Activated CD8-positive, alpha-beta memory T cell treated with anti-CD3 and anti-CD28 coated beads for 48 hours (primary cell): ENCODE measurements at places on chromosomes 6 and 20.

GRCh38 chr6:67854098-67854497, 781.0 kb upstream of the ADGRB3 start:
- DNase-seq = no peak

DNA sequence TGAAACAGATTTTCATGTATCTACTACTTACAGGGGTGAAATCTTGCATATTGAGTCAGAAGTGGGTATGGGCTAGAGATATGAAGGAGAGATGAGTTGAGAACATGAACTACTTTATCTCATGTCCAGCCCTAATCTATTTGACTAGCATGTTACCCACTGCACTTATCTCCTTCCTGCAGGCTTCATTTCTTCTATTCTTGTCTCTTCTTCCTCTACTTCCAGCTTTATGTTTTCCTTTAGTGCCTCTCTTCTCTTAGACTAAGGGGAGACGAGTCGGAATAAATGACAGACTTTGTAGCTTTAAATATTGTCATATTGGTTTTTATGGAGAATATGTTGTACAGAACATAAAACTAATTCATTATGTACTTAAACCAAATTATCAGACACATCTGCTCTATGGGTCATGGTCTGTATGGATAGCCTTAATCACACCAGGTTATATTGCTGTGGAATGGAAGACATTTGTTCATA, 5.3 kb downstream of the RAB32 start:
- no peak for DNase-seq

DNA sequence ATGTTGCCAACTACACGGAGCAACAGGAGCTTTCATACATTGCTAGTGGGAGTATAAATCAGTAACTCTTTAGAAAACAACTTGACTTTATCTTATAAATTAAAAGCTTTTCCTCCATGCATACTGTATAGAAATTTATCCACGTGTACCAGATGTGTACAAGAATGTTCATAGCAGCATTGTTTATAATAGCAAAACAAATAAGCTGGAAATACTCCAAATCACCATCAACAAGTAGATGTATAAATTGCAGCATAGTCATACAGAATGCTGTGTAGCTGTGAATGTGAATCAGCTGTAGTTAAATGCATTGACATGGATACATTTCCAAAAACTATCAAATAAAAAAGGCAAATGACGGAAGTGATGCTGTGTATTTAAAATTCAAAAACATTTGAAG, 6.0 kb downstream of the PSMF1 start:
- DNase-seq = no peak

GRCh38 chr20:56417911-56418310, 5.9 kb downstream of the CASS4 start:
- DNase-seq = no peak

DNA sequence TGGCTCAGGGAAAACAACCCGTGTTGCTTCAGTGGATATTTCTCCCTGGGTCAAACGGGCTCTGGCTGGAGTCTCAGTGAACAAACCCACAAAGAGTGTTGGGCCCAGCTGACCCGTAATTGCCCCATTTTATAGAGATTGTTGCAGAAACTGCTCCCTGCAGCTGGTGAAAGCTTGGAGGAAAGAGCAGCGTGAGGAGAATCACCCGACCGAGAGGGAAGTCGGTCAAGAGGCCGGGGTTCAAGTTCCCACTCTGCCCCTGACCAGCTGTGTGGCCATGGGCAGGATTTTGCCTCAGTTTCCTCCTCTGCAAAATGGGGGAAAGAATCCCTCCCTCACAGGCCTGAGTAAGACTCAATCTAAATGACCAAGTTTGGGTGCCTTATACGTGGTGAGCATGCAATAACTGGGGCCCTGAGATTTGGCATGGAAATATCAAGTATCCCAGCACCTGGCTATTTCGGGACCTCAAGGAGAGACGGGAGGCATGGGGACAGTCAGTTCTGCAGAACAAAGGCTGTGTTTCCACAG, 1.7 kb upstream of the TGM2 start:
- no peak for DNase-seq

GRCh38 chr20:37408302-37409193, 62.6 kb downstream of the SRC start:
- DNase-seq = no peak

GRCh38 chr6:16759181-16759645, 2.0 kb downstream of the ATXN1 start:
- no peak for DNase-seq

GRCh38 chr20:47016068-47016664, 121.5 kb downstream of the EYA2 start:
- DNase-seq = no peak

- no peak for DNase-seq
Measured at GRCh38 chr6:52718550-52718949, 44.7 kb downstream of the GSTA2 start.

DNA sequence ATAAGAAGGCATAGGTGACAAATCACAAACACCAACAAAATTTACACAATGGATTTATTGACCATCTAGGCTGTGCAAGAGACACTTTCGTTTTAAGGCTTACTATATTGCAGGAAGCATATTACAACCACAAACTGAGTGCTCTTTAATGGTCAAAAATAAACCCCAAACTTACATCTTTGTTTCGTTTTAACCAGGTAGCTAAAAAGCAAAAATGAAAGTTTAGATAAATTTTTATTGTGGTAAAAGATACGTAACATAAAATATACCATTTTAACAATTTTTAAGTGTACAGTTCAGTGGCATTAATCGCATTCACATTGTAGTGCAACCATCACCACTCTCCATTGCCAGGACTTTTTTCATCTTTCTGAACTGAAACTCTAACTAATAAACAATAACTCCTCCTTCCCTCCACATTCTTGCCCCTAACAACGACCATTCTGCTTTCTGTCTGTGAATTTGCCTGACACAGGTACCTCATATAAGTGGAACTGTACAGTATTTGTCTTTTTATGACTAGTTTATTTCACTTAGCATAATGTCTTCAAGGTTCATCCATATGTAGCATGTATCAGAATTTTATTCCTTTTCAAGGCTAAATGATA, 32.3 kb upstream of the DUSP22 start:
- no peak for DNase-seq

DNA sequence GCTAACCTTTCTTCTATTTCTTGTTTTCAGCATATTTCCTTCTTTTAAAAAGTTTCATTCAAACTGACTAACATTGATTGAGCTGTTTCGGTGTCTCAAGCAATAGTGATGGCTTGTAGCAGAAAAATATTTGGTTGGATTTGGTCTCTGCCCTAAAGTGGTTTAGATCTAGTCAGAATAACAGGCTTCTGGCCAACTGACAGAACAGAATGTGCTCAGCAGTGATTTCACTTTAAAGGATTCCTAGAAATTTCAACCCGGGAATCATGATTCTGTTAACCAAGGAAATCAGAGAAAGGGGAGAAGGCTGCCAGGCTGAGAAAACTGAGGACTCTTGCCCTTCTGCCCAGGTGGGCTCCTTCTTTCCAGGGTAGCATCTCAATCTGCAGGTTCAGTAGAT, 16.6 kb upstream of the GSTA1 start:
- DNase-seq = no peak

GRCh38 chr6:9025796-9026394, 590.5 kb upstream of the SLC35B3 start:
- no peak for DNase-seq

DNA sequence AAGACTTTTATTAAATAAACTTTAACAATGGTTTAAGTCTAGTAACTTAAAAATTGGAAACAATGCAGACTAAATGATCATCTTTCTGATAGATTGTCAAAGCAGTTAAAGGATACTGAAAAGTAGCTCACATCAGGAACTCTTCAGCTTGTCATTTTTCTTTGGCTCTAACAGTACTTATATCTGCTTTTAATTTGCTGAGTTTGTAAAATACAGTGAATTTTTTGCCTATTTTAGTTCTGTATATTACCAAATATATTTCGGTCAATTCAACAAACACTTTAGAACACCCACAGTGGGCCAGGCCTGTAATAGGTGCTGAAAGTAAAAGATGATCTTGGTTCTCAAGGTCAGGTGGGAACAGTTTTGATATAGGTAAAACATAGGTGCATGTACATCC, 22.3 kb downstream of the MKKS start:
- no peak for DNase-seq

DNA sequence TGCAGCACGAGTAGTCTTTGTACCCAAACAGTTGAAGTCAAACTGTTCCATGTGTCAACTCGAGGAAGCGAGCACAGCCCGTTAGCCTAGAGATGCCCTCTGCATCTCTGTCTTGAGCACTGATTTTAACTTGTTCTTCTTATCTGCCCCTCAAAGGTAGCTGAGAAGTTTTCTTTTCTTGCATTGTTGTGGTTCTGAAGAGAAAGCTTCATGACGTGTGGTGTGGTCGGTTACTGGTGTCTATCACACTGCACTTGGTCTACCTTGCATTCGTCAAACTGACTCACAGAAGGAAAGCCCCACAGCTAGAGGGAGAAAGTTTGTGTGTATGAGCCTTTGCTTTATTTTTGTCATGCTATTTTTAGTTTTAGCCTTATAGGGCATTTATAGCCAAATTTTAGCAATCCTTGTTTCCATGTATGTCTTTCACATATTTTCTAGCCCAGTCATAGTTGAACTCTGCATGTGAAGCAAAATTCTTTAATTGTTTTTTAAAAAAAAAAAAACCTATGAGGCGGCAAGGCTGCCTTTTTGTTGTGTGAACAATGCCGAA, 115.1 kb downstream of the JAG1 start:
- DNase-seq = peak; percentile 6

DNA sequence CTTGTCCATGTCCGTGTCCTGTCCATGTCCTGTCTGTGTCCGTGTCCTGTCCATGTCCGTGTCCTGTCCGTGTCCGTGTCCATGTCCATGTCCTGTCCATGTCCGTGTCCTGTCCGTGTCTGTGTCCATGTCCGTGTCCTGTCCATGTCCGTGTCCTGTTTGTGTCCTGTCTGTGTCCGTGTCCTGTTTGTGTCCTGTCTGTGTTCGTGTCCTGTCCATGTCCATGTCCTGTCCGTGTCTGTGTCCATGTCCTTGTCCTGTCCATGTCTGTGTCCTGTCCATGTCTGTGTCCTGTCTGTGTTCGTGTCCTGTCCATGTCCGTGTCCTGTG, 55.0 kb upstream of the BHLHE23 start:
- DNase-seq = no peak

DNA sequence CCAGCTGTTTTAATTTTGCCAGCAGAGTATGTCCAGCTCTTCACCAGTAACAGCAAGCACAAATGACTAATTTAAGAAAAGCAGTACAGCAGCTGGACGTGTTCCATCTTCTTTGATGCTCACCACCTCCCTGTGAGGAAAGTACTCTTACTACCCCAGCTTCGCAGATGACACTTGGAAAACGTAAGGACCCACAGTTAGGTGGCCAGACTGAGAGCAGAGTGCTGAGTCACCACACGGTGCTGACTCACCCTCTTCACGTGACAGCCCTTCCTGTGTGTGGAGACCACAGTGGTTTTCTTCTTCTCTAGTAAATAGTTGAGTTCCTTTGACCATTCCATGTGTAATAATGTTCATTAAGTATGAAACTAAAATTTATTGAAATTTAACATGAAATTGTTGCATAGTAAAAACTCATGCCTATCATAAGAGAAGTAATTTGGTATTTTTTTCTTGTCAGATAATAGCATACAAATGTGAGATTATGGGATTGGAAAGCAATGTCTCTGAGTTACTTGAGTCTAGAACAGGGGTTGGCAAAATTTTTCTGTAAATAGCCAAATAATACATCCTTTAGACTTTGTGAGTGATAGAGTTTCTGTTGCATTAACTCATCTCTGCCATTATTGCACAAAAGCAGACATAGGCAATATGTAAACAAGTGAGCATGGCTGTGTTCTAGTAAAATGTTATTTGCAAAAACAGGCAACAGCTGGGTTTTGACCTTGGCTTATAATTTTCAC, 76.6 kb downstream of the SLX4IP start:
- DNase-seq = peak; percentile 44

DNA sequence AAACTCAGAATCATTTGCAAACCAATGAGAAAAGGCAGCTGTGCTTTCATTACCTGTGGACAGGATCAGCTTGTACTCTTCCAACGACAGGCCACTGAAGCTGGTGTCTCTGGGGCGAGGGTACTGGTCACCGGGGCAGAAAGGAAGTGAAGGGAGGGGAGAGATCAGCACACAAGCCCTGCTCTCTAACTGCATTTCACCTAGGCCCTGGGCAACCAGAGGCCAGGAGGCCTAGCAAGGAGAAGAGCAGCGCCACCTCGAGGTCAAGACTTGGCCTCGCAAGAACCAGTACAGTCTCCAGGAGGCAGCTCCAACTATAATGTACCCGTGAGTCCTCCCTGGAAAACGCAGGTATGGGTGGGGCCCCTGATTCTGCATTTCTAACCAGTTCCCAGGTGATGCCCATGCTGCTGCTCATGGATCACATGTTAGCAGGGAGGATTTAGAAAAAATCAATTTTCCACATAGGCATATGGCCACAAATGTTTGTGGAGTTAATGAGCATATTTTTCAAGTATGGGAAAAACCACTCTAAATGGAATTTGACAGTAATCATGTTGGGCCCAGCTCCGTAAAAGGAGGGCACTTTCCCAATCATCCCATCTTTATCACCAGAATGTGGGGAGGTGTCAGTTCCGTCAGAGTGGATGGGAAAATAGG, 11.0 kb downstream of the UQCC2 start:
- no peak for DNase-seq

GRCh38 chr6:37173493-37174195, 3.7 kb downstream of the PIM1 start:
- DNase-seq = peak; percentile 34

DNA sequence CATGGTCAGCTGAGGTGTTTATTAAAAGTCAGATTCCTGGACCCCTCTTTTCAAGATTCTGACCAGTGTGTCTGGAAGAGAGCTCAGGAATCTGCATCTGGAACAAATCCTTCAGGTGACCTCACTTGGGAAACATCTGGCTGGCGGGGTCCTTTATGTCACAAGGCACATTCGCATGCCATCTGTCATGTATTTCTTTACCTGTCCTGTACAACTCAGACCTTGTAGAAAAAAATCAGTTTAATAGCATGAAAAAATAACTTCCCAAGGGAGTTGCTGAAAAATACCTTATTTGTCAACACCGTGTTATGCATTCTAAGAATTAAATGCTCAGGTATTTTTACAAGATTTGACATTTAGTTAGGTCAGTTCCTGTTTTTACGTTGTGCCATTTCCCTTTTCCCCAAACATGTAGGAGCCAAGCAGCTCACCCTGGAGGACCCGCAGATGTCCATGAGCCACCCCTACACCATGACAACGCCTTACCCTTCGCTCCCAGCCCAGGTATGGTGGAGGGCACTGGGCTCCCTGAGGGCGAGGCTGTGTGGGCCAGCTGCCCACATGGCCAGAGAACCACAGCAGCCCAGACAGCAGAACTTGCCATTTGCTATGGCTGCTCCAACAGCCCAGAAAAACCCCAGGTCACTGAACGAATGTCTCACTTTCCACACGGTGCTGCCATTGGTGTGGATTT, 4.0 kb downstream of the IRF4 start:
- no peak for DNase-seq
